ENCODE measurements at places on chromosomes 12 and 14.

GRCh38 chr12:73225941-73226340, 953.8 kb downstream of the TRHDE start:
- DNase-seq, result no peak

GRCh38 chr12:9928607-9929006, 3.6 kb downstream of the CLEC2A start:
- no peak for DNase-seq

GRCh38 chr14:79584679-79585078, 626.6 kb downstream of the DIO2 start:
- DNase-seq, result no peak

DNA sequence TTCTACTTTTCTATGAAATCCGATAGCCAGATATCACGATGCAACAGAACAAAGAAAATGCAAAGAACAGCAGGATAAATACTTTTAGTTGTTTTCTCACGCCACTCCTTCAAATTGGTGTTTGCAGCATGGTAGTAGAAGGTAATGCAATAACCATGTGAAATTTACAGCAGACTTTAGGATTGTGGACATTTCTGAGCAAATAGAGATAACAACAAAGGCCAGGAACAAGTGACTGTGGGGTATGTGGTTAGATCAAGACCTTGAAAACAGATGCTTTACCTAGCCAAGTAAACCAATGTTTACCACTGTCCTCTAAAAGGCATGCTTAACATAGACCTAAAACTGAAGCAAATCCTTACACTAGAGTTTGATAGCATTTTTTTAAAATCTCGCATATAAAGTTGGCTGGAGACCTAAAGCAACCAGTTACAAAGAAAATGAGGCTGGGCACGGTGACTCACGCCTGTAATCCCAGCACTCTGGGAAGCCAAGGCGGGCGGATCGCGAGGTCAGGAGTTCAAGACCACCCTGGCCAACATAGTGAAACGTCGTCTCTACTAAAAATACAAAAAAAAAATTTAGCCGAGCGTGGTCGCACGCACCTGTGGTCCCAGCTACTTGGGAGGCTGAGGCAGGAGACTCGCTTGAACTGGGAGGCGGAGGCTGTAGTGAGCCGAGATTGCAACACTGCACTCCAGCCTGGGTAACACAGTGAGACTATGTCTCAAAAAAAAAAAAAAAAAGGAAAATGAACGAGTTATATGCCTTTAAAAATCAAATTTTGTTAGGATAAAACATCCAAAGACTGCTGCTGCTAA, 123.2 kb upstream of the FOXN3 start:
- DNase-seq, result no peak

GRCh38 chr14:75875958-75876357, 105.8 kb downstream of the TGFB3 start:
- no peak for DNase-seq

GRCh38 chr14:105176513-105176912, 4.6 kb downstream of the NUDT14 start:
- DNase-seq, result no peak

GRCh38 chr14:49550286-49551184, 35.6 kb downstream of the RPS29 start:
- no peak for DNase-seq

- peak; percentile 28 for DNase-seq
Observed at GRCh38 chr12:64039281-64039871, 182.7 kb downstream of the KICS2 start.

- no peak for DNase-seq
Observed at GRCh38 chr12:88388566-88389540, 191.4 kb downstream of the KITLG start.

DNA sequence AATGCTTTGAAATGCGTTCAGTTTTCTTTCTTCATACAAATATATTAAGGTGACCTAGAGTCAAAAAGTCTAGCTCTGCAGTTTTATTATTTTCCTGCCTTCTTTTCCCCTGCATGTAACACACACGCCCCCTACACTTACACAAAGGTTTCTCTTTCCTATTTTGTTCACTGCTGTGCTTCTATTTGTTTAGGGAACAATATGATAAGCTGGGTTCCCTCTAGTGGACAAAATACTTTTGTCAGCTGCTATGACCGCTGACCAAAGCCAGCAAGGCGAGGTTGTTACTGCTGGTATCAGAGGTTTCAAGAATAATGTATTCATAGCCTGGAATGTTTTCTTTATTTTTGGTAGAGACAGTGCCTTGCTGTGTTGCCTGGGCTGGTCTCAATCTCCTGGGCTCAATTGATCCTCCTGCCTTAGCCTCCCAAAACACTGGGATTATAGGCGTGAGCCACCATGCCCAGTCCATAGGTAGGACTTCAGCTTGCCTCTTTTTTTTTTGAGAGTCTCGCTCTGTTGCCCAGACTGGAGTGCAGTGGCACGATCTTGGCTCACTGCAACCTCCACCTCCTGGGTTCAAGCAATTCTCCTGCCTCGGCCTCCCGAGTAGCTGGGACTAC, 33.4 kb downstream of the FNTB start:
- DNase-seq, result peak; percentile 12

- no peak for DNase-seq
Observed at GRCh38 chr14:63512861-63513260, 30.3 kb downstream of the PPP2R5E start.

DNA sequence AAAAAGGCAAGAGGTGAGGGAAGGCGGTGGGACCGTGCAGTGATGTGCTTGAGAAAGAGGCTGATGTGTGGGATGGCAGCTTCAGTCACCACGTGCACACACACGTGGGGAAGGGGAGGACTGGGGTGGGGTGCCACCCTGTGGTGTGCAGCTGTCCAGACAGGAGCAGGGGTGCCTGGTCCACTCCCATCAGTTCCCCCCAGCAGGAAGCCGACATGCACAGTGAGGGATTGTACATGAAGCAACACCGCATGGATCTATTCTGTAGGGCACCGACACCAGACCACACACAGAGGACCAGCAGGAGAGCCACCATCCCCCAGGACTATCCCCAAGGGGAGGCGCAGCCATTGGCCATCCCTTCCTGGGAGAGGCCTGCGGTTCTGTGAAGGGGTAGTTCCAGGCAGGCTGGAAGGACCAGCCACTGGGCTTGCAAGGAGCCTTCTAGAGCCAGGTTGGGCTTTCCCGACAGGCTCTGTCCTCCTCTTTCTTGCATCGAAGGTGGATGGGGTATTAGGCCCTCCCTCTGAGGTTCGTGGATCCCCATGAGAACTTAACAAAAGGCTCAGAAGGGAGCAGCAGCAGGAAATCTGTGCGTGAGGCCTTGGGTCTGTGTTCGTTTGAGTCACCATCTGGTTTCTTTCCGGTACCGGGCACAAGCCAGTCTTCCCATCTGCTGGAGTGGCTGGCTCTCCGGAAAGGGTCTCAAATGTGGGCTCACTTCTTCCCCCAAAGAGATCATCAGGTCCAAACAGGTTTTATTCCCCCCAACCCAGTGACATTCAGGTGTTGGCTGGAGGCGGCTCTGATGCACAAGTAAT, 59.8 kb downstream of the PLEKHG3 start:
- no peak for DNase-seq

DNA sequence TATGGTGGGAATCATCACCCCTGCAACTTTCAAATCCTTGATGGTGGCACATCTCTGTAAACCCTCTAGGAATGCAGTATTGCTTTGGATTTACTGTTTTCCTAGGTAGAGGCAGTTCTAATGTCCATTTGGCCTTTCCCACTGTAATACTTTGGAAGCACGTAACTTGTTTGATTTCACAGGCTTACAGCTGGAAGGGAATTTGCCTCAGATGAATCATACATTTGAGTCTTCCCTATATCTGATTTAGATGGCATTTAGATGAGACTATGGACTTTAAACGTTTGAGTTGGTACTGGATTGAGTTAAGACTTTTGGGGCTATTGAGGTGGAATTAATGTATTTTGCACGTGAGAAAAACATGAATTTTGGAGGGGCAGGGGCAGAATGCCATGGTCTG, 35.9 kb downstream of the DAAM1 start:
- no peak for DNase-seq

- DNase-seq, result no peak
Observed at GRCh38 chr14:85595981-85596380, 66.0 kb downstream of the FLRT2 start.

DNA sequence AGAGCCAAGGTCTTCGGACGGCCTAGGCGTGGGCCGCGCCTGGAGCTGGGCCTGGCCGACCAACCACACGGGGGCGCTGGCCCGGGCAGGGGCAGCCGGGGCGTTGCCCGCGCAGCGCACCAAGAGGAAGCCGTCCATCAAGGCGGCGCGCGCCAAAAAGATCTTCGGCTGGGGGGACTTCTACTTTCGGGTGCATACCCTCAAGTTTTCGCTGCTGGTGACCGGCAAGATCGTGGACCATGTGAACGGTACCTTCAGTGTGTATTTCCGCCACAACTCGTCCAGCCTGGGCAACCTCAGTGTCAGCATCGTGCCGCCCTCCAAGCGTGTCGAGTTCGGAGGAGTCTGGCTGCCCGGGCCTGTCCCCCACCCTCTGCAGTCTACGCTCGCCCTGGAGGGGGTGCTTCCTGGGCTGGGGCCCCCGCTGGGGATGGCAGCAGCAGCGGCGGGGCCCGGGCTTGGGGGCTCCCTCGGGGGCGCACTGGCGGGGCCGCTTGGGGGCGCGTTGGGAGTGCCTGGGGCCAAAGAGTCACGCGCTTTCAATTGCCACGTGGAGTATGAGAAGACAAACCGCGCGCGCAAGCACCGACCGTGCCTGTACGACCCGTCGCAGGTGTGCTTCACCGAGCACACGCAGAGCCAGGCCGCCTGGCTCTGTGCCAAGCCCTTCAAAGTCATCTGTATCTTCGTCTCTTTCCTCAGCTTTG, 4.4 kb upstream of the SHMT2 start:
- DNase-seq, result no peak

DNA sequence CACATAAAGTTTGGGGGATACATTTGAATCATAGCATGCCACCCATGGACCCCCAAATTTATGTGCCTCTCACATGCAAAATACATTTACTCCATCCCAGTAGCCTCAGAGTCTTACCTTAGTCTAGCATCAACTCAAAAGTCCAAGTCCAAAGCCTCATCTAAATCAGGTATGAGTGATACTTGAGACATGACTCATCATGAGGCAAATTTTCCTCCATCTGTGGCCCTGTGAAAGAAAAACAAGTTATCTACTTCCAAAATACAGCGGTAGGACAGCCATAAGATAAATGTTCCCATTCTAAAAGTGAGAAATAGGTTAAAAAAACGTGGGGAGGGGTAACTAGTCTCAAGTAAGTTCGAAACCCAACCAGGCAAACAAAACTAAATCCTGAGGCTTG, 444.2 kb downstream of the SNAPC1 start:
- no peak for DNase-seq

GRCh38 chr14:36086629-36087395, 89.7 kb downstream of the PTCSC3 start:
- DNase-seq, result no peak

DNA sequence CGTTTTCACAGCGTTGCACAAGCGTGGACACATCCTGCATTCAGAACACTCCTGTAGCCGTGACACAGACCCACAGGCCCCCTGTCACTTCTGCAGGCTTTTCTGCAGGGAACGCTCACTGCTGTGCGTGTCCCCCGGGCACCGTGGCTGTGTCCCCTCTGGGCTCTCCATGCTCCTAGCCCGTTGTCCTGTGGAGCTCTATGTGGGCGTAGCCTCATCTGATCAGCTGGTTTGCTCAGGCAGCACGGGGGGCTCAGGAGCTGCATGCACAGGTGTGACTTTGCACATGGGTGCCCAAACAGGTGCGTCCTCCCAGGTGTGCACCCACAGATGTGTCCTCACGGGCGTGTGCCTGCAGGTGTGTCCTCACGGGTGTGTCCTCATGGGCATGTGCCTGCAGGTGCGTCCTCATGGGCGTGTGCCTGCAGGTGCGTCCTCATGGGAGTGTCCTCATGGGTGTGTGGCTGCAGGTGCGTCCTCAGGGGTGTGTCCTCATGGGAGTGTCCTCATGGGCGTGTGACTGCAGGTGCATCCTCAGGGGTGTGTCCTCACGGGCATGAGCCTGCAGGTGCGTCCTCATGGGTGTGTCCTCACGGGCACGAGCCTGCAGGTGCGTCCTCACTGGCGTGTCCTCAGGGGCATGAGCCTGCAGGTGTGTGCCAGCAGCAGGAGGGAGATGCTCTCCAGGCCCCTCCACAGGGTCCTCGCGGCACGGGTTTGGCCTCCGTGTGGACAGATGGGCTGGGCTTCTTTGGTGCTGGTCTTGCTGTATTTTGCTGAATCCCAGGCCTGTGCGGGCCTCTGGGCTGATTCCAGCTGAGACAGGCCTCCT, 17.5 kb downstream of the MTA1 start:
- DNase-seq, result no peak

DNA sequence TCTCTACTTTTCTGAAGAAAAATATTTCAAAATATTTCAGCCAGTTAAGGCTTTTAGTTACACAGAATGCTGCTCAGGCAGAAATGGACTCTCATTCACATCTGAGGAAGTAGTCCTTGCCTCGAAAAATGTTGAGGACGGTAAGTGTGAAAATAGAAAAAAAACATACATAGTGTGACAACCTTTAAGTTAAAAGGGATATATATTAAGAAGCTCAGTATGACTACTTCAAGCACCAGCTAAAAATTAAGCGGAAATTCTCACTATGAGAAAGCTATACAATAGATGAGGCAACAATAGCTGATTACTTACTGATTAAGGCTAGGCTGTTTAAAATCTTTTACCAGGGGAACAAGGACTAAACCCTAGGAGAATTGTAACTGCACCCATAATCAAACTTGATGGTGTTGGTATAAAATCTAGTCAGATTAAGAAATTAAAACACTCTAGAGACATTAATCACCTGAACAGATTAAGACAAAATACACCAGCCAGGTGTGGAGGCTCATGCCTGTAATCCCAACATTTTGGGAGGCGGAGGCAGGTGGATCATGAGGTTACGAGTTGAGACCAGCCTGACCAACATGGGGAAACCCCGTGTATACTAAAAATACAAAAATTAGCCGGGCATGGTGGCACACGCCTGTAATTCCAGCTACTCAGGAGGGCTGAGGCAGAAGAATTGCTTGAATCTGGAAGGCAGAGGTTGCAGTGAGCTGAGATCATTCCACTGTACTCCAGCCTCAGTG, 53.9 kb downstream of the HNRNPC start:
- no peak for DNase-seq

DNA sequence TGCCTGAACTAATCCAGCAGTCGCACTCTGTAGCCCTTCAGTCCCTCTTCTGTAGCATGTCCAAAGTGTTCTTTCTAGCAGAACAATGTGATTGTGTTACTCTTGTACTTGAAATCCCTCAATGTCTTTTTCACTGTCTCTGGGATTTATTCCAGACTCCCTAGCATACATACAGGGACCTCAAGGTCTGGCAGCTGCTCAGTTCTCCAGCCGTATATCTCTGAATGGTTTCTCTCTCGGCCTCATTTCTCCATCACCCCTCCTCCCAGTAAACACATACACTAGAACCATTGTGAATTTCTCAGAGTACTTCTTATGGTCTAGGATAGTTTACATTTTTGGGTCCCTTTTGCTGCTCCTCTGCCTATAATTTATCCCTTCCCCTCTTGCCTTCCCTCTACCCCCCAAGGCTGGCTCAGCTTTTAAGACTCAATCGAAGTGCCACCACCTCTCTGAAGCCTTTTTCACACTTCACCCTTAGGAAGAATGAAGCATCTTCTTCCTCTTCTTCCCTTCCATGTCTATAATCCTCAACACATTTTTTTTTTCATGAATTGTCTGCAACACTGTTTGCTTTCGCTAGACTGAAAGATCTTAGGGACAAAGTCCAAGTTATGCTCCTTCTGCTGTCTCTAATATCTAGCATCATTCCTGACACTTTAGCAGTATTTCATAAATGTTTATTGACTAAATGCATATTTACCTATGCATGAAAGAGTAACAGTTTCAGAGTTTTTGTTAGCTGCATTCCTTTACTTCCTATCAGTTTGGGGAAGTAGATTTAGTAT, 446.1 kb downstream of the ZFP36L1 start:
- DNase-seq, result peak; percentile 27
